ENCODE measurements at places on chromosomes 12 and 14. TPM values are rescaled to one million over a fixed set of nuclear protein-coding genes. Genes with fewer than 3 reads are reported as not detected.

GRCh38 chr14:106518054-106518943 is 991.9 kb downstream of the TMEM121 start:
- no peaks in the 10 kb centered on the region for H3K4me1 ChIP-seq
- H3K36me3 ChIP-seq, result no peaks in the 10 kb centered on the region
- no peak overlapping the region for H3K27ac ChIP-seq
- no peak overlapping the region for H3K4me3 ChIP-seq

DNA sequence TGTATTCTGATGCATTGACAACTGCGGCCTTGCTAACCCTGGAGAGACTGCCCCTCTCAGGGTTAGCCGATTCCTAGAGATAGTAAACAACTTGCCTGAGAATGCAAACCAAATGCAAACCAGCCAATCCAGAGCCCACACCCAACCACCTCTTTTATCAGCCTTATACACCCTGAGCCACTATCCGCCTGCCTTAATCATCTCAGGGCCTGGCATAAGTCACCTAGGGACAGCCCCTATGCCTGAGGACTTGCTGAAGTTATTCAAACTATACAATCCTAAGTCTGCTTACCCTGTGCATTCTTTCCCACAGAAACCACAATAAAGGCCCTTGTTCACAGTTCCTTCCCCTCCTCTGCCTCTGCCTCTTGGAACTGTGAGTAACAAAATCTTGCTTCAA is 177.2 kb downstream of the KCNA5 start:
- no peak overlapping the region for H3K4me3 ChIP-seq
- DNase-seq, result no peak
- H3K4me1 ChIP-seq, result no peaks in the 10 kb centered on the region
- no peaks in the 10 kb centered on the region for H3K36me3 ChIP-seq
- no peak overlapping the region for H3K27ac ChIP-seq

- no peaks in the 10 kb centered on the region for H3K36me3 ChIP-seq
- no peaks in the 10 kb centered on the region for H3K27me3 ChIP-seq
- H3K4me3 ChIP-seq, result no peak overlapping the region
- no peak for DNase-seq
- no peaks in the 10 kb centered on the region for H3K4me1 ChIP-seq
- H3K27ac ChIP-seq, result no peak overlapping the region
Observed at GRCh38 chr14:79855789-79856188, 355.5 kb downstream of the DIO2 start.

- H3K27ac ChIP-seq, result no peak overlapping the region
- H3K4me3 ChIP-seq, result no peak overlapping the region
- peaks cover 99% of the 10 kb centered on the region for H3K27me3 ChIP-seq
- H3K36me3 ChIP-seq, result peaks cover 9% of the 10 kb centered on the region
- peaks cover 22% of the 10 kb centered on the region for H3K4me1 ChIP-seq
Observed at GRCh38 chr12:210277-211141, 3.4 kb downstream of the SLC6A12 start.

DNA sequence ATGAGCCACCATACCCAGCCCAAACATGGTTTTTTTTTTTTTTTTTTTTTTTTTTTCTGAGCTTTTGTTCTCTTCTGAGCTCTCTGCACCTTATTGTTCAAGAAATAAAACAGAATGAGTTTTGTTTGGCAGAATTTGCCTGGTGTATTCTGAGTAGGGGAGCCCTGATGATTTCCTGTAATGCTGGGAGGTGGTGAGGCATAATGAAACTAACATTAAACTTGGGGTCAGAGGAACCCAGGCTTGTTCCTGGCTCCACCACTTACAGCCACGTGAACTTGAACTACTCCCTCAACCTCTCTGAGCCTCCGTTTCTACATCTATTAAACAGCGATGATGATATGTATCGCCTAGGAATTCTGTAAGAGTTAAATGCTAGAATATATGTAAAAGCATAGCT is 276.3 kb upstream of the CRY1 start:
- H3K27ac ChIP-seq, result no peak overlapping the region
- peaks cover 30% of the 10 kb centered on the region for H3K27me3 ChIP-seq

DNA sequence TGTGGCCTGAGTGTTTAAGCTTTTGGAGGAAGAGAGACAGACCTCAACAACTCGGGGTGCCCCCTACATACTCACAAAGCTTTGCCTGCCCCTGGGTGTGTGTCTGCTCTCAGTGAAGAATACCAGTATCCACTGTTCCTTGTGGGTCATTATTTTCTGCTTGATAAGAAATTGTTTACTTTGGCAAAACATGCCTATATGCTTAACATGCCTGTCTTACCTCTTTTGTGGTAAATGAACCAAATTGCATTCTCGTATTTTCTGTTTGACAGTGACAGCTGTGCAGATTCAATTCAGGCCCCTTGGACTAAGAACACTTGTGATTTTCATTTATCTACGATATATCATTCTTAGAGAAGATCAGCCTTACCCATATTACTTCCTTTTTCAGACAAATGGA is 50.6 kb upstream of the REP15 start:
- no peak for DNase-seq
- H3K36me3 ChIP-seq, result no peaks in the 10 kb centered on the region
- H3K4me1 ChIP-seq, result no peaks in the 10 kb centered on the region
- no peak overlapping the region for H3K27ac ChIP-seq

GRCh38 chr12:127108360-127109215 is 1158.4 kb upstream of the TMEM132C start:
- no peaks in the 10 kb centered on the region for H3K36me3 ChIP-seq
- no peaks in the 10 kb centered on the region for H3K4me1 ChIP-seq
- DNase-seq, result peak; percentile 64
- H3K27ac ChIP-seq, result no peak overlapping the region

GRCh38 chr12:98355322-98355721 is 160.1 kb upstream of the TMPO start:
- H3K4me3 ChIP-seq, result no peak overlapping the region
- H3K27ac ChIP-seq, result no peak overlapping the region
- H3K4me1 ChIP-seq, result peaks cover 15% of the 10 kb centered on the region
- no peaks in the 10 kb centered on the region for H3K36me3 ChIP-seq
- DNase-seq, result no peak

GRCh38 chr14:93655078-93655750 is 133.1 kb downstream of the PRIMA1 start:
- H3K27me3 ChIP-seq, result peaks cover 47% of the 10 kb centered on the region
- no peaks in the 10 kb centered on the region for H3K4me1 ChIP-seq
- no peak overlapping the region for H3K4me3 ChIP-seq
- no peak overlapping the region for H3K27ac ChIP-seq
- DNase-seq, result peak; percentile 31

DNA sequence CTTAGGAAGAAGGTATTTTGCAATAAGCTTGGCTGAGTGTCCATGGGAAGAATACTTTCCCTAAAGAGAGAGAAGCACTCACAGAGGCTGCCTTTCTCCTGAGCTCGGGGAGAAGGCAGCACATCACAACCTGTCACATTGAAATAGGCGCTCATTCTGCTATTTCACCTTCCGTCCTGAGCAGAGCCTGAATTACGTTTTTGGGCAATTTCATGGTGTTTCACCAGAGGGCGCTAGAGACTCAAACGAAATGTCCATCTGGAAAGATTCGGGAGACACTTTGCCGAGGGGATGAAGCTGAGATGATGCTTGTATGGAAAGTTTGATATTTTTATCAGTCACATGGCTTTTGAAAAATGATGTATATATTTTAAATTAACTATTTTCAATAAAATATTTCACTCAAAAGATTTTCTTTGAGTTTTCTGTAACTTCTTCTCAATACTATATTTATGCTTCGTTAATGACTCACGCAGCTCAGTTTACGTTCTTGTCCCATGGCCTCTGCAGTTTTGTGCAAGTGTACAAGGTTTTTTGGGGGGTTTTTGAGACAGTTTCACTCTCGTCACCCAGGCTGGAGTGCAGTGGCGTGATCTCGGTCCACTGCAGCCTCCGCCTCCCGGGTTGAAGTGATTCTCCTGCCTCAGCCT is 17.4 kb upstream of the B4GALNT3 start:
- no peaks in the 10 kb centered on the region for H3K27me3 ChIP-seq
- no peak overlapping the region for H3K4me3 ChIP-seq
- no peaks in the 10 kb centered on the region for H3K4me1 ChIP-seq
- H3K27ac ChIP-seq, result no peak overlapping the region
- H3K36me3 ChIP-seq, result no peaks in the 10 kb centered on the region

DNA sequence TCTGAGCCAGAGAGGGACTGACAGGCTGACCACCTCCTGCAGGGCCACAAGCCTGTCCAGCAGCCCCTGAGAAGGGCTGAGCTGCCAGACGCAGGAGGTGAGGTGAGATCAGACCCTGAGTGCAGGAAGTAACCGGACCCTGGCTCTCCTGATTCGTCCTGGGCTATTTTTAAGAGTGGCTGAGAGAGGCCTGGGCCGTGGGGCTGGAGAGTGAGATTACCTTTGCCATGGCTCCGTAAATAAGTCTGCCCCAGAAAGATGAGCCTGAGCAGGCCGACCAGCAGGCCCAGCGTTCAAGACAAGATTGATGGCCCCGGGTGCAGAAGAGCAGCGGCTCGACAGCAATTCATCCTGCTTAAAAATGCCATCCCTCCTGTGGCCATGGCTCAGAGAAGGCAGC is 54.2 kb downstream of the SPTB start:
- H3K4me3 ChIP-seq, result no peak overlapping the region
- peaks cover 71% of the 10 kb centered on the region for H3K27me3 ChIP-seq
- no peak overlapping the region for H3K27ac ChIP-seq

DNA sequence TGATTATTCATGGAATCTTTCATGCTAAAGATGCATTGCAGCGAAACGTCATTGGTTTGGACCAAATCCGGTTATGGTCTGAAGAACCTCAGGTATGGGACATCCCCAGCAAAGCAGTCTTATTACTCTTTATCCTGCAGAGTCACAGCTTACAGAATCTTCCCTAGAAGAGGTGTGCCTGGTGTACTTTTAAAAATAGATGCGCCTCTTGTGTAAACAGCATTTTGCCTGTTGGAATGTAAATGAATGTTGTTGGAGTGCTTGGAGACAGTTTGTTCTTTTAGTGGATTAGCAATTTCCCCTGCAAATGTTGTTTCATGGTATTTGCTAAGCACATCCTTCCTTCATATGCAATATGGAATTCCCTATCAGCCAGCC is 242.5 kb downstream of the ZFP36L1 start:
- H3K4me1 ChIP-seq, result peaks cover 48% of the 10 kb centered on the region
- no peak for DNase-seq
- H3K27me3 ChIP-seq, result no peaks in the 10 kb centered on the region
- H3K27ac ChIP-seq, result no peak overlapping the region
- no peaks in the 10 kb centered on the region for H3K36me3 ChIP-seq

DNA sequence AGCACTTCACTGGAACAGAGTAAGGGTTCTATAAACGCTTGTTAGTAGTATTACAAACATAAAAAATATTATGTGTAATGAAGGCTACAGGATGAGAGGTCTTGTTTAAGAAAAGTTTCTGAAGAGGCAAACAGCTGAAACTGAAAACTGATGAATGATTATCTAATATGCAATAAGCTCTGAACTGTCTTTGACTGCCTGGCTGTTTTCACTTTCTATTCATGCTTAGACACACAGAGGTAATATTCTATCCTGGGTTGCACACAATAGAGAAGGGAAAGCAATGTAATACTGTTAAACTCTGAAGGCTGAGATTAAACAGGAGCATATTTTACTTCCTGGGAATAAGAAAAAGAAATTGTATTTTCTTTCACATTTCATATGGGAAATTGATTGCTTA is 251.3 kb downstream of the ALX1 start:
- DNase-seq, result no peak
- no peaks in the 10 kb centered on the region for H3K27me3 ChIP-seq
- H3K4me3 ChIP-seq, result no peak overlapping the region
- H3K36me3 ChIP-seq, result no peaks in the 10 kb centered on the region
- H3K4me1 ChIP-seq, result no peaks in the 10 kb centered on the region
- H3K27ac ChIP-seq, result no peak overlapping the region

GRCh38 chr12:79199166-79199565 is 334.6 kb downstream of the SYT1 start:
- DNase-seq, result no peak
- H3K36me3 ChIP-seq, result no peaks in the 10 kb centered on the region
- H3K27me3 ChIP-seq, result no peaks in the 10 kb centered on the region
- peak overlapping the region; percentile 47 for H3K27ac ChIP-seq

GRCh38 chr14:92328664-92329255 is 5.8 kb downstream of the SLC24A4 start:
- no peak overlapping the region for H3K4me3 ChIP-seq
- peaks cover 59% of the 10 kb centered on the region for H3K27me3 ChIP-seq
- no peaks in the 10 kb centered on the region for H3K36me3 ChIP-seq
- DNase-seq, result no peak

GRCh38 chr12:128387811-128388422 is 120.9 kb downstream of the TMEM132C start:
- H3K36me3 ChIP-seq, result peaks cover 10% of the 10 kb centered on the region
- H3K27me3 ChIP-seq, result no peaks in the 10 kb centered on the region
- peak; percentile 2 for DNase-seq
- no peak overlapping the region for H3K27ac ChIP-seq
- H3K4me1 ChIP-seq, result no peaks in the 10 kb centered on the region

DNA sequence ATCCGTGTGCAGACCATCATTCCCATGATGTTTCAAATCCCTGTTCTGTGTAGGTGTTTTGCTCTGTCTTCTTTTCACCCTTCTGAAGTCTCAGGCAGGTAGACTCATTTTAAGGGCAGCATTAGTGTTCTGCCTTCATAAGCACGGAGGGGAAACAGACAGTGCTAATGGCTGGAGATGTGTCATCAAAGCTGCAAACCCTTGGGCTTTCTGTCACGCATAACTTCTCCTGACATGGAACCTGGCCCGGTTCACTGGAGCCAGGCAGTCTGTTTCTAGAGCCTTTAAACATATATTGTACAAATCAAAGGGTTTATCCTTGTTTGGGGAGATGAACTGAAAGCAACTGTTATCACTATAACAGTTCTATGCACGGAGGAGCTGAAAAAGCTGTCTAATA is 141.4 kb downstream of the TMEM132D start:
- no peaks in the 10 kb centered on the region for H3K4me1 ChIP-seq
- H3K36me3 ChIP-seq, result no peaks in the 10 kb centered on the region
- DNase-seq, result no peak
- no peaks in the 10 kb centered on the region for H3K27me3 ChIP-seq
- H3K4me3 ChIP-seq, result no peak overlapping the region
- no peak overlapping the region for H3K27ac ChIP-seq

DNA sequence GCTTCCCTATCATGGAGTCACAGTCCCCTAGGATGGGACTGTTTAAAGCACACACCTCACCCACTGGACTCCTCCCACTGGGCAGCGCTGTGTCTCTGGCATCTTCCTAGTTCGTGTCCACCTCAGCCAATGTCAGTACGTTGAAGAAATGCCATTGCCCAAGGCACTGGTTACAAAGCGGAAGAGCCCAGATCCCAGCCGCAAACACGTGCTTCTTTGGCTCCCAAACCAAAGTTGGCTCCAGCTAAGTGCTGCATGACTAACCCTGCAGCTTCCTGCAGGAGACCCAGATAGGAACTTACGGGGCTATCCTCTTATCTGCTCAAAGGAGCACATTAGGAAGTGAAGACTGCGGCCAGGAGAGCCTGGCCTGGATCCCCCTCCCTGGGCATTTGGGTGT is 9.3 kb downstream of the SYNE3 start:
- H3K27ac ChIP-seq, result no peak overlapping the region
- H3K4me1 ChIP-seq, result peaks cover 9% of the 10 kb centered on the region
- H3K4me3 ChIP-seq, result no peak overlapping the region
- no peaks in the 10 kb centered on the region for H3K36me3 ChIP-seq

- peak overlapping the region; percentile 63 for H3K27ac ChIP-seq
- H3K4me1 ChIP-seq, result peaks cover 47% of the 10 kb centered on the region
- DNase-seq, result peak; percentile 56
- H3K36me3 ChIP-seq, result peaks cover 19% of the 10 kb centered on the region
- H3K4me3 ChIP-seq, result peak overlapping the region; percentile 45
Observed at GRCh38 chr12:100591979-100592378, 18.5 kb downstream of the GAS2L3 start.

Gene HOXC9
- total RNA-seq, result 0.54 TPM

Gene ATXN3
- 20.5 TPM for total RNA-seq

Gene C12orf54
- total RNA-seq, result not detected

Gene CPNE6
- total RNA-seq, result not detected

Gene SPX
- total RNA-seq, result not detected

Gene MFAP5
- not detected for total RNA-seq
